A172 (cell line): ENCODE measurements at places on chromosomes 5 and 9. TPM values are rescaled to one million over a fixed set of nuclear protein-coding genes. Genes with fewer than 3 reads are reported as not detected.

DNA sequence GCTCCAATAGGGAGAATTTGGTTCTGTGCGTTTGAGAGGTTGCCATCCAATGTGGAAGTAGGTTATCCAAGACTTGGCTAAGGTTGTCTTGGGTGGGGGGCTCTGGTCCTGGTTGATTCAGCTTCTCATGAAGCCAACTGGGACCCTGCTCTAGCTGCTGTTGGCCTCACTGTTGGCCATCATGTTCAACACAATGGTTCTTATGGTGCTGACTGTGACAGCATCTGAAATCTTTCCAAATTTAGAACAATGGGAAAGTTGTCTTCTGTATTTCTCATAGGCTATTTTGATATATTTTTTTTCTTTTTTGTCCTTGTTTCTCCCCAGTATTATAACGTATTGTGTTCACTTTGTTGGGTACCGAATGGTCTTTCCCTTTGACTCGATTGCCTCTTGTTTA is 71.9 kb downstream of the GDNF start:
- DNase-seq = no peak

GRCh38 chr5:148972974-148973374 is 89.9 kb downstream of the SH3TC2 start:
- peak; percentile 97 for DNase-seq

GRCh38 chr5:111930905-111931461 is 174.0 kb upstream of the NREP start:
- no peak for DNase-seq

DNA sequence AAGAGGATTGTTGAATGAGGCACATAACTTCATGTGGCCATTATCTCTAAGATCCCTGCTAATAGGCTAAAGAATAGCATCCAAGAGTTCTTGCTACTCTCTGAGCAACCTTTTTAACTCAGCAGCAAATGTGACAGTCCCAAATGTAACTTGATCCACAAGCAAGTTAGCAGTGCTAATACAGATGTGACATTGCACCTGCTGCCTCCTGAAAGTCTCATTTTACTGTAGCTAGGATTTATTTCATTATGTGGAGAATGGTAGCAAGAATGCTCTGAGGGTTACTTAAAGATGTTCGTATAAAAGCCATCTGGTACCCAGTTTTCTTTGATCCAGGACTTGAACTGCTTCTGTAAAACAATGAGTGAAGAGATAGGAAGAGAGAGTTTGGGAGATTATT is 45.8 kb downstream of the CDH10 start:
- no peak for DNase-seq

DNA sequence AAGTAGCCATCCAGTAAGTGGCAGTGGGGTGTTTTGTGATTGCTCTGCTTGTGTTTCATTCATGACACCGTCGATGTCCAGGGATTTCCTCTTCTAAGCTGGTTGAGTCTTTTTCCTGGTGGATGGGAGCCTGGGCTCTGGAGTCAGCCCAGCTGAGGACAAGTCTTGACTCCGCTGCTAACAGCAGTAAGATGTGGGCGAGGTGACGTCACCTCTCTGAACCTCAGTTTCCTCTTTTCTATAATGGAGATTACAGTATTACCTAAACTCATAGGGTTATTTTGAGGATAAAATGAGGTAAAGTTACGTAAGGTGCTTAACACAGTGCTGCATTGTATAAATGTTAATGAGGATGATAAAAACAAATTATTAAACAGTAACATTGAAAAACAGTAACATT is 21.3 kb downstream of the FGF1 start:
- no peak for DNase-seq

DNA sequence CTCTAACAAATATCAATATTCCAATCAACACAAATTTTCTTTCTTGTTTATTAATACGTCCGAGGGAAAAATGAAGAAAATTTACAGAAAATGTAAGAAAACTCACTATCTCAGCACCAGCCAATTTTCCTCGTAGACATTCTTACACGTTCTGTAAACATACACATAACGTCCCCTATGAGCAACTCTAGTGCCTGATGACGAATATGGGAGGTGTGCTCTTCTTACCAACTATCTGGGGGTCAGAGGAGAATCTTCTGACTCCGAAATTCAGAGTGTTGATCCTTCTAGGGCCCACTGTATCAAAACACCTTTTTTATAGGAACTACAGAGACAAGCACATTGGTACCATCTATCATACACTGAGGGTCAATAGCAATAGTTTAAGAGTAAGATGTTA is 198.7 kb downstream of the GAPVD1 start:
- DNase-seq = no peak

- DNase-seq = no peak
Measured at GRCh38 chr9:125431741-125432271, 170.2 kb downstream of the GAPVD1 start.

DNA sequence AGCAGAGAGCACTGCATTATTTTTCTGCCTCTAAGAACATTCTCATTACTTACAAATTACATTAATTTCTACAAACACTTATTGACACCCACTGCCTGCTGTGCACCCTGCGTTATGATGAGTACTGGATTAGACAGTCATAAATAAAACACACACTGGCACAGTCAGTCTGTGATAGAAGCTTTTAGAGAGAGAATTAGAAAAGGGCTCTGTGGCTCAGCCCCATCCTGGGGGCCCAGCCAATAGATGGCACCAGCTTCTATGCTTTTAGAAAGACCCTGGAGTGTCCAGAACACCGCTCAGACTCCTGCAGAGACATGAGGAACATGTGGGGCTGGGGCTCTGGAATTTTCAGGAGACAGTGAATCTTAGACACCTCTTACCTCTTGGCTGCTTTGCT is 61.0 kb upstream of the RAPGEF1 start:
- DNase-seq = no peak

- DNase-seq = no peak
Measured at GRCh38 chr9:15421990-15422371, 695 bp upstream of the SNAPC3 start.

DNA sequence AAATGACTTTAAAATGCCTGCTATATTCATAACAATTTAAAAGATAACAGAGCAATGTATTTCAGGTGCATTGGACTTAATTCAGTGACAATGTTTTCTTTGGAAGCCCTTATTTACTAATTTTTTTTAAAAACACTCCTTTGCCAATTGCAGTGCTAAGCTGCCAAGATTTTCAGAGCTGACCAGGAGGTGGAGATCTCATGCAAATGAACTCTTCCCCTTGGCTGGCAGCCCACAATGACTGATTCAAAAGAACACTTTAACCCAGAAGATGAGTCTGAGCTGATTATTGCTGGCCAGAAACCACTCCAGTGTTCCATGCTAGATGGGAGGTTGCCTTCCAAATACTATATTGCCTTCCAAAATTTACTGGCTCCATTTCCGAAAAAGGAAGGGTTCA is 128.3 kb upstream of the CCNH start:
- DNase-seq = peak; percentile 69

DNA sequence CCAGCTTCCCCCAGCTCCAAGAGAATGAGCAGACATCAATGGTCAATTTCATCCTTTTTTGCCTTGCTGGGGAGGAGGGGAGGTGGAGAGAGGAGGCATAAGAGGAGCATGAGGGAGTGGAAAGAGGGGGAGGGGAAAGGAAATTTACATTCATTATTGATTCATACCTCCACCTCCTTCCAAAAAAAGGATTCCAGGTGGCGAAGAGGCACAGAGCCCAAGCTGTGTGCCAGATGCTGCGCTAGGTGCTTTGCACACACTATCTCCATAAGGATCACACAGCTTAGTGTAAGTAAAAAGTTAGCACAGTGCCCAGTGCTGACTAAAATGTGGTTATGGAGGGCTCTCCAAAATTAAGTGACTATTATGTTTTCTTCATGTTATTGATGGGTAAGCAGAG is 11.0 kb downstream of the ASTN2 start:
- no peak for DNase-seq

The GABRA6 gene
- total RNA-seq = not detected in 2 replicates

The ZFP2 gene
- not detected in 2 replicates for total RNA-seq

The CNTNAP3 gene
- total RNA-seq = 1.8 and 3.8 TPM in 2 replicates

The TMEM215 gene
- total RNA-seq = not detected in 2 replicates

The SPOCK1 gene
- 4.5 and 6.5 TPM in 2 replicates for total RNA-seq

The SLC36A1 gene
- total RNA-seq = 14.8 and 21.8 TPM in 2 replicates

The TAF11L10 gene
- total RNA-seq = not detected in 2 replicates
